ENCODE measurements at places on chromosomes 6 and 20.

DNA sequence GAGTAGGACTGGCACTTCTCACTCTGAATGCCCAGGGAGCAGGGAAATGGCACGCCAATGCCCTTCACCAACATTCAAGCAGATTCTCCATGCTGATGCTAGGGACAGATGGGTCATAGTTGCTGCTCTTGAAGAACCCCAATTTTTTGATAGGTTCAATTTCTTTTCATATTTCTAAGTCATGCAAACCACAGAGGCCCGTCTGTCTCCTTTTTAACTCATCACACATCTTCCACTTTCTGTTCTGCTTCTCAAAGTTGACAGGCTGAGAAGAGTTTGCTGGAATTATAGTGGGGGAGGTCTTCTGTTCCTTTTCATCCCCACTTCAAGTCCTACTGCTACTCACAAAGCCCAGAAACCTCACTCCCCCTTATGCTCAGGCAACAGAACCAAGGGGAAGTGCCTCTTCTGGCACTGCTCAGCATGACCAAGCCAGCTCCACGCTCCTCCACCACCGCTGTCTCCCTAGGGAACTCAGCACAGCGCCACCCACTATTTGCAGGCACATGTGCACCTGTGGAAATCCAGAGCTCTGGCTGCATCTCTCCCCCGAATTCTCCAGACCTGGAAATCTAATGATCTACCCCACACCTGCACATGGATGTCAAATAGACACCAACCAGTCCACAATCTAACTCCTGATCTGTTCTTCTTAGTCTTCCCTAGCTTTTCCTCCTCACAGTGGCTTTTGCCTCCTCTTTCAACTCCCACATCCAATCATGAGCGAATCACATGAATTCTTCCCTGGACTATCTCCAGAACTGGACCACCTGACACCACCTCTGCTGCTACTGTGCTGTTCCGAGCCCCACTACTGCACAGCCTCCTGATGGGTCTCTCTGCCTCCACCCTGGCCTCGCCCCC lies 10.7 kb downstream of the ZBTB24 start:
- DNase-seq, result no peak

- DNase-seq, result no peak
Observed at GRCh38 chr6:5956939-5957338, 49.8 kb downstream of the NRN1 start.

DNA sequence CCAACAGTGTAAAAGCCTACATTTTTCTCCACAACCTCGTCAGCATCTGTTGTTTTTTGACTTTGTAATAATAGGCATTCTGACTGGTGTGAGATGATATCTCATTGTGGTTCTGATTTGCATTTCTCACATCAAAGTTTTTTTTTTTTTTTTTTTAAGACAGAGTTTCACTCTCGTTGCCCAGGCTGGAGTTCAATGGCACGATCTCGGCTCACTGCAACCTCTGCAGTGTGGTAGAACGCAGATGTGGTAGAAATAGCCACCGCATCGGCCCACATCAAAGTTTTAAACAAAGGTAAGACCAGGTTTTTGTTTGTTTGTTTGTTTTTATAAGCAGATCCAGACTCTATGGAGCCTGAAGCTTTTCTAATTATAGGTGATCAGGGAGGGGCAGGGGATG lies 12.7 kb upstream of the PPP1R3G start:
- DNase-seq, result no peak

GRCh38 chr6:52546678-52547077 lies 30.2 kb downstream of the TRAM2 start:
- DNase-seq, result no peak

GRCh38 chr6:152700427-152700826 lies 2.7 kb downstream of the MYCT1 start:
- no peak for DNase-seq

- DNase-seq, result no peak
Observed at GRCh38 chr6:57222743-57223077, 603 bp upstream of the RAB23 start.

DNA sequence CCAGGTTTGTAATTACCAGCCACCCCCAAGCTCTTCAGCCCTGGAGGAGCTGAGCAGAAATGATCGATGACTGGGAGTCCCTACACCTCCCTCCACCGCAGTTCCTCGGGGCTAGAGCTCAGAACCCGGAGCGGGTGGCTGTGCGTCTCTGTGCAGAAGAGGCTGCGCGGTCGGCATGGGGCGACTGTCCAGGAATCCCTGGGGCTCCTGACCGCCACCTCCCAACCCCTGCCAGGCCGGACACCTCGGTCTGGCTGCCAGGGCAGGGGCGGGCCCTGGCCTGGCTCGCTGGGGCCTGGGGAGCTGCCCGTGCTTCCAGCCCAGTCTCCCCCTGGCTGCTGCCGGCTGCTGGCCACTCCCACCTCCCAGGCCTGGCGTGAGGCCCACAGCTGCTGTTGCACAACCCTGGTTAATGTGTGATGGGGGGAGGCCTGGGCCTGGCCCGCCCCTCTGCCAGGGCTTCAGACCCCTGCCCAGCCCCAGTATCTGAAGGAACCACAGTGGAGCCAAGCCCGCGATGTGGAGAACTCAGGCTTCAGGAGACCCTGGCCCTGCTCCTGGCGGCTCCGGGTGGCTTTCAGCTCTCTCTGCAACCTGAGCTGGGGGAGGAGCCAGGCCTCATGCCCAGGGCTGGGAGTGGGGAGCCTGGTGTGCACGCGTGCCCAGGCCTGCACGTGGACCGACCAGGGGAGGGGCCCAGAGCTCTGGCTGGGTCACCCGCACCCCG lies 1.2 kb downstream of the SLC2A4RG start:
- DNase-seq, result peak; percentile 68

DNA sequence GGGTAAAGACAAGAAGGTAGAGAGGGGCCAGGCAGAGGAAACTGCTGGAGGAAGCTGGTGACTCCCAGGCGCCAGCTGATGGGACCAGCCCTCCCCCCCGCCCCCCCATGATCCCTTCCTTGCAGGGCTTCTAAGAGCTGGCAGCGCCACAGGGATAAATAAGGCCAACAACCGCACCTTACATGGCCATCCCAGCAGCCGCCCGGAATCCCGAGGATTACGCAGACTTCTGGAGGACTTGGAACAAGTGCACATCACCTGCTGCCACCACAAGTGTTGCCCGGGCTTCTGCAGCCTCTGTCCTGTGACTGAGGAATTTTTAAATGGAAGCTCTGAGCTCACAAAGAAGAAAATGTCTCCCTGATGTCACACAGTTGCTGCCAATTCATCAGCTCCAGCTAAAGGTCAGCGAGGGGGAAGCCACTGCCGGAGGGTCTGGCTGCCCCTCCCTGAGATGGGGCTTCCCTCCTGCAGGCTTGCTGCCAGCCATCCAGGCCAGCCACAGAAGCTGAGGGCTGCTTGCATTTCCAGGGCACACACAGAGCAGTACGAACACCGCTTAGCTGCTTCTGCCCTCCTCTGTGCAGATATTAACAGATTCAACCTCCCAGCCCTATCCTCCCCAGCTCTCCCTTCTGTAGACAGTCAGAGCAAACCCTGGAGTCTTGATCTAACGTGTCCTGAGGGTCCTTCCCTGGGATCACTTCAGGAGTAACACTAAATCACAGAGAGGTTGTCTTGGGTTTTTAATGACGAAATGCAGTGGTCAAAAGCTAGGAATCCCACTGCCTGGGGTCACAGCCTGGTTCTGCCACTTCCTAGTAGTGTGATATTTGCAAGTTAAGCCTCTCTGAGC lies 38.6 kb upstream of the PIM1 start:
- DNase-seq, result no peak

GRCh38 chr20:18019068-18019467 lies 38.6 kb downstream of the OVOL2 start:
- peak; percentile 37 for DNase-seq

DNA sequence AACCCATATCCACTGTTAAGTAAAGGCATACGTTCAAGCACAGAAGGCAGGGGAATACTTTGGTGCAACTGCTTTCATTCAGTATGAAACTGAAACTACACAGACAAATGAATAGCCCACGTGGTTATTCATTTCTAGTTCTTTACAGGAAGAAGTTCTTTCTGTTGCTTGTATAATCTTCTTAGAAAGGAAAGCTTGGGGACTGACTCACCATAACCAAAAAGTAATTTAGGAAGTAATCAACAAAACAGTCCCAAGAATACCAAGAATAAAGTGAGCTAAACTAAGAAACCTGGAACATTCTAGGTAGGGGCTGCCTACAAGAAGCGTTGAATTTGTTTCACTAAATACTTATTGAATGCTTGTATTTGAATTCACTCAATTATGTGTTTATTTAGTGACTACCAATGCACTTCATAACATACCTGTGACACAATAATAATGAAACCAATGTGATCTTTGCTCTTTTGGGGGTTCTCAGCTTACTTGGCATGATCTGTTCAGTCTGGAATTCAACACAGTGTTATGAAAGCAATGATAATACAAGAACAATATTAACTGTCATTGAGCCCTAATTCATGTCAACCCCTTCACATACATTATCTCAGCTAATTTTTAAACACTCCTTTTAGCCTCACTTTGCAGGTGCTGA lies 25.1 kb upstream of the KIAA0408 start:
- peak; percentile 31 for DNase-seq

GRCh38 chr6:8750627-8751026 lies 315.3 kb upstream of the SLC35B3 start:
- no peak for DNase-seq

DNA sequence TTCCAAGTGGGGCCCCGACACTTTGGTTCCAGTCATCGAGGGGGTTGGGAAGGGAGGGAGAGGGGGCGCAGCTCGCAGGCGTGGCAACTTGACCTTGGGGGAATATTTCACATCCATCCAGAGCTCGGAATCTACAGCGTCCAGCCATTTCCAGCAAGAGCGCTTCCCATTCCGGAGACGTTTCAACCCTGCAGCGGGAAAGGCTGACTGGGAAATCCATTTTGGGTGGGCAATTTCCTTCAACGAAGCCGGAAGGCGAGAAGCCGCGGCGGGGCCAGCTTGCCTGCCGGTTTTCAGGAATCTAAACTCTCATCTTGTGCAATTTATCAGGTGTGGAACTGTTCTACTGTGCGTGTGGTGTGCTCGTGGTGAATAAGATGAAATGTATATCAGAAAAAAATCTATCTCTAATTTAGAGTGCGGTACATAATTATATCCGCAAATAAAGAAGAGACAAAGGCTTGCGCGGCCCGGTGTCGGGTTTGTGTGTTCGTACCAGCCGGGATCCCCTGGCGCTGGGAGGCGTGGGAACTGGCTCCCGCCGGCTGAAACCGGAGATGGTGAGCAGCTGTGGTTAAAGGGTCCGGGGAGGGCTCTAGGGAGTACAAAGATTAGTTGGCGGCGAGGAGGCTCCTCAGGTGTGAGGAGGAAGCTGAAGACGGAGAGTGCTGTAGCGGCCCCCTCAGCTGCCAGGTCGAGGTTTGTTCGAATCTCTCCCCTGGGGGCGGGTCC lies 4.8 kb downstream of the SLC32A1 start:
- DNase-seq, result no peak

DNA sequence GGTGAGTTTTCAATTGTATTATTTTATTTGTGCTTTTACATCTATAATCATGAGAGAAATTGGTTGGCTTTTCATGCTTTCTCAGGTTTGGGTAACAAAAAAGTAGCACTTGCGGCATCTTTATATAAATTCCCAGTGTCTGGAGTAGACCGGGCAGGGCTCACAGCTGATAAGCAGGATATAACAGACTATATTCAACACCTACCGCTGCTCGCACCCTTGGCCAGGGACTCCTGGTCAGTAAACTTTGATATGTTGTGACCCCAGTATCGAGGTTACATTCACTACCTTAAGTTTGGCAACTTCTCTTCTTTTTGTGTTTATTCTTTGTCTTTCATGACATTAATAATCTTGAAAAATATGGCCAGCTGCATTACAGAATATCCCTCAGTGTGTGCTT lies 343.4 kb downstream of the TBC1D32 start:
- DNase-seq, result no peak

GRCh38 chr20:25553819-25554296 lies 31.5 kb downstream of the NINL start:
- DNase-seq, result no peak

DNA sequence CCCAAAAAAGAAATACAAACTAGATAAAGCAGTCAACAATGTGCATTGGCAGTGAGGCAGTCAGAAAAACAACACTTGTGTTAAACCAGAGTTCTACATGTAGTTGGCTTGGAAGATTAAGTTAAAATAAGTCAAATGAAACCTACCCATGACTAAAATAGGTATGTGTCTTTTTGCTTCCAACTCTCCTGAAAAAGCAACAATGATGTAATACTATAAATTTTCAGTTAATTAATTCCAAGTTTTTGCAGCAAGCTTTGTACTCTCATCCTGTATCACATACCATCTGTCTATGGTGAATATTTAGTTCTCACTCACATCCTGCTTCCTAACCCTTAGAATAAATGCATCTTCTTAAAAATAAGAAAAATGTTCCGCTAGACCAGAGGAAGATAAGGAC lies 261.5 kb downstream of the KIF16B start:
- DNase-seq, result no peak

GRCh38 chr6:53026526-53026925 lies 31.4 kb upstream of the GSTA4 start:
- DNase-seq, result no peak

DNA sequence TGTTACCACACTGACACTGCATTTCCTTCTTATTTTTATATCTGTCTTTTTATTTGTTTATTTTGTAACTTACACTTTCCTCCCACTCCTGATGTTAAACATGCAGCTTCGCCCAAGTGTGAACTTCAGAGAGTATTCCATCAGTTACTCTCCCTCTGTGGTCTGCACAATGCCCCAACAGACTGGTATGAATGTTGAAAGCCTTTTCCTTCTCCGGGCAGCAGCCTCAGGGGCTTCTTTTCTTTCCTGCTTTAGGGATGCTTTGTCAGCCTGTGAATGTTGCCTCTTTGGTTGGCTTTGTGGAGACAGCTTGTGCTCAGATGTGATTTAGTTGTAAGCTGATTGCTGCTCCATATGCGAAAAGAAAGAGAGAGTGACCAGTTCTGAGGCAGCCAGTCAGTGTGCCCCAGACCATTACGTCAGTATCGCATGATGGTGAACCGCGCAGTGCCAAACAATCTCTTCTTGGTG lies 44.0 kb downstream of the SMPDL3A start:
- DNase-seq, result no peak

DNA sequence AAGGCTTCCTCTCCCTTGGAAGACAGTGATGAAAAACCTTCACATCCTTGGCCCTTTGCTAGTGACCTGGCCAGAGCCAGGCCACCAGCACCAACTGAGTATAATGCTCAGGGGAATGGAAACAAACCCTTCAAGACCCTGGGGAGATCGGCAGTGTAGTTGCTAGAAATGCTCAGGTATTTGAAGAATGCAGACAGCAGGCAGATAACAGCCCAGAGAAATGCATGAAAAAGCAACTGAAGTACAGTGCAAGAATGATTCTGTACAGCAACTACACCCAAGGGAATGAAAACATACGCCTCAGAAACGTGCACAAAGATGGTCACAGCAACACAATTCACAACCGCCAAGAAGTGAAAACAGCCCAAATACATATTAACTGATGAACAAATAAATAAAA lies 41.1 kb downstream of the PPP1R3G start:
- no peak for DNase-seq

GRCh38 chr6:7912736-7913517 lies 2.3 kb upstream of the TXNDC5 start:
- DNase-seq, result no peak

- no peak for DNase-seq
Observed at GRCh38 chr6:17638212-17638715, 38.2 kb downstream of the FAM8A1 start.

- no peak for DNase-seq
Observed at GRCh38 chr6:44057931-44058616, 69.2 kb downstream of the MRPL14 start.

- no peak for DNase-seq
Observed at GRCh38 chr6:75337835-75338580, 53.4 kb upstream of the TMEM30A start.

GRCh38 chr6:33683051-33683571 lies 28.4 kb downstream of the UQCC2 start:
- DNase-seq, result no peak

- no peak for DNase-seq
Observed at GRCh38 chr6:156181506-156181905, 595.7 kb upstream of the ARID1B start.
